ENCODE measurements at places on chromosomes 13 and 19. TPM values are rescaled to one million over a fixed set of nuclear protein-coding genes. Genes with fewer than 3 reads are reported as not detected.

Gene OR4F17
- total RNA-seq: not detected

Gene CEACAM16
- total RNA-seq: not detected

Gene SERP2
- total RNA-seq: 4.9 TPM

Gene IRGC
- not detected for total RNA-seq

Gene WDR62
- total RNA-seq: 17.5 TPM

Gene ZNF208
- 7.5 TPM for total RNA-seq
